KG1 (cell line): ENCODE measurements at places on chromosomes 3 and 15.

DNA sequence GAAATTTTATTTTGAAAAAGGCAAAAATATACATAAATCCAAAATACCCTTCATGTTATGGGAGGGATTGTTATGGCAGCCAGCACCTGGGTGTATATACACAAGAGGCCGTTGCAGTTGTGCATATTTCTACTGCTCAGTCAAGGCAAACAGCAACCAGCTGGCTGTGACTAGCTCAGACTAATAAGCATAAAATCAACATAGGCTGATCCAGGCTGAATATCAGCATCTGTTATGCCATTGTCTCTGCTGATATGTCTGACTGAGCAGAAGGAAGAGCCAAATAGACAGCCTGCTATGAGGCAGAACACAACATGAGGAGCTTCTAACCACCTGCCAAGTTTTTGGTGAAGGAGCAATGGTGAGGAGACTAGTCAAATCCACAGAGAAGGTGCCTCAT is 457.5 kb upstream of the ALCAM start:
- DNase-seq = no peak

DNA sequence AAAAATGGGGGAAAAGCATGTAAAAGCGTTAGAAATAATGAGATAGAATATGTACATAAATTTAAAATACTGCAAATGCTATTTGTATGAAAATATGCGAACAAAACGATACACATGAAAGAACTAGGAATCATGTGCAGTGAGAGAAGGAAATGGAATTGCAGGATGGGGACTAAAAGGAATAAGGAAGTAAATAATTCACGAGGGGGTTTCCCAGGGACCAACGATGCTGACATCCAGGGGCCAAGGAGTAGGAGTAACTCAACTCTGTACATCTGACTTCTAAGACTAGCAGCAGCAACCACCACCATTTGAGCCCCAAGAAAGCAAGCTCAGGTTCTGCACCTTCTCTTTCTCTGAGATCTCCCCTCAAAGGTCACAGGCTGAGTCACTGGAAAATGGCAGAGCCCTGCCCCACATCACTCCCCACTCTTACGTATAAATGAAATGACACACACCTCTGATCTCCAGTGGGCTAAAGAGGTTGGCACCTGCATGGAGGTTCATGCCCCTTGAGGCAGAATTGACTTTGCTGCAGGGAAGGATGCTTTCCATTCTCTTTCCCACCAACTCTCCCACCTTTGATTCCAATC is 100.0 kb upstream of the DLG1 start:
- no peak for DNase-seq

- DNase-seq = no peak
Measured at GRCh38 chr3:65953301-65953812, 85.4 kb downstream of the MAGI1 start.

GRCh38 chr3:59374818-59375211 is 325.0 kb upstream of the CFAP20DC start:
- no peak for DNase-seq

DNA sequence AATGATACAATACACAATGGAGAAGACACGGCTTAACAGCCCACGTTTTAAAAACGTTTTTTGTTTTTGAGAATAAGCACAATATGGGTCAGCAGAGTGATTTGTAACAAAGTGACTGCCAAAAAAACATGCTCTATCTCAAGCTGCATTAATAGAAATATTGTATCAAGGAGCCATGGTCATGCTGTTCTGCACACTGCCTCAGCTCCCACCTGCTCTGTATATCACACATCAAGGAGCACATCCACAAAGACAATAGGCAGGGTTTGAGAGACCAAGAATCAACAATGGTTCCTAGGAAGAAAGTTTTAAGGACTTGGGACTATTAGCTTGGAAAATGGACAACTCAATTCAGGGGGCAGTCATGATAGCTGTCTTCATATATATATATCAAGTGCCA is 6.3 kb upstream of the BBX start:
- no peak for DNase-seq

DNA sequence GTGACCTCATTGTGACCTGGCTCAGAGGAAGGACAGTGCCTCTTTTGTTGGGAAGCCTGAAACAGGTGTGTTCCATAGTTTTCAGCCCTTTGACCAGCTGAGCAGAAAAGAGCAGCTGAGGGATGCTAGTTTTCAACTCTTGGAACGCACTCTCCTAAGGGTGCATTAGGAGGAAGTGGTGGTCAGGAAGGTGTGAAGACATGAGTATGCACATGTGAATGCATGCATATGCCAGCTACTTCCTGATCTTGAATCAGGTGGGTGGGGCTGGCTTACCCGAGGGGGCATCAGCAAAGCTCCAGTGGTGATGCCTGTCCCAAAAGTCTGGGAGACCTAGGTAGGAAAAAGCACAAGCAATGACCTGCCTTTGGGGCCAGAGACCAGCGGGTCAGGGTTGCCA is 23.3 kb upstream of the CEMIP start:
- no peak for DNase-seq

DNA sequence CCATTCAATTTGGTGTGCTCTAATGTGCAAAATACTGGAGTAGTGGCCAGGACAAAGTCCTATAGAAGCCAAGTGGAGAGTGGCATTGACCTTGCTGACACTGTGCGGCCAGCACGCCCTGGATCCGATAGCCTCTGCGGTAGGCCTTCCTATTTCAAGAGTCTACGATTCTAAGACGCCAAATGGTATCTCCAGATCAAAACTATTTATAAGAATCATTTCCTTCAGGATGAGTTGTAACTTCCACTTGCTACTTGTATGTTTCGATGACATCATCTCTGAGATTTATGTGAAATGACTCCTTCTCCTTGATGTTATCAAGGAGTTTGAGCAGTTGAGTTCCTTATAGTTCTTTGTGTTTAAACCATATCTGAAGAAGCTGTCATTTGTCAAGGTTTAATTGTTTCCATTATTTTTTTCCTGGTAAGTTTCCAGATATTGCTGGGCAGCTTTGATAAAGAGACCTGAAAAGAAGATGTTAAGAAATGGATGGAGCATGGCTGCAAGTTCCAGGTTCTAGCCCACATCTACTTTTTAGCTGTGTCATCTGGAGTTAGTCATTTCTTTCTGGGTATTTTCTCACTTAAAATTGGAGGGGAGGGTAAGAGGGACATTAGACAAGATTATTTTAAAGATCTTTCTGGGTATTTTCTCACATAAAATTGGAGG is 71.8 kb downstream of the TMEM44 start:
- DNase-seq = no peak

- DNase-seq = no peak
Measured at GRCh38 chr3:156620901-156621300, 53.5 kb upstream of the TIPARP start.

DNA sequence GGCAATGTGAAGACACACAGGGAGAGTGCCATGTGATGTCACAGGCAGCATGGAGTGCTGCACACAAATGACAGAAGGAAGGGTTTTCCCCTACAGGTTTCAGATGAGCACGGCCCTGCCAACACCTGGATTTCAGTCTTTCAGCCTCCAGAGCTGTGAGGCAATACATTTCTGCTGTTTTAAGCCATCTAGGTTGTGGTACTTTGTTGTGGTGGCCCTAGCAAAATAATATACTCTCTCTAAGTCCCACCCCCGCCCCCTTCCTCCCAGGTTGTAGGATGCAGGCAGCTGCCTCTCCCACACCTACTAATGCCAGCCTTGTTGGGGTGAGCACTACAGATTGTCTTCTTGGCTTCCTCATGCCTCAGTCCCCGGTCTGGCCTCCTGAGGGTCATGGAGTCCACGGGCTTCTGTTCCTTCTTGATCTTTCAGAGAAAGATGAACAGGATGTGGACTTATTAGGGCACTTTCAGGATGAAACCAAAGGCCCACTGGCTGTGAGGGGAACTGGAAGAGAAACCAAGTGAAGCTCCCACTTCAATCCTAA is 180.0 kb downstream of the CD47 start:
- no peak for DNase-seq

DNA sequence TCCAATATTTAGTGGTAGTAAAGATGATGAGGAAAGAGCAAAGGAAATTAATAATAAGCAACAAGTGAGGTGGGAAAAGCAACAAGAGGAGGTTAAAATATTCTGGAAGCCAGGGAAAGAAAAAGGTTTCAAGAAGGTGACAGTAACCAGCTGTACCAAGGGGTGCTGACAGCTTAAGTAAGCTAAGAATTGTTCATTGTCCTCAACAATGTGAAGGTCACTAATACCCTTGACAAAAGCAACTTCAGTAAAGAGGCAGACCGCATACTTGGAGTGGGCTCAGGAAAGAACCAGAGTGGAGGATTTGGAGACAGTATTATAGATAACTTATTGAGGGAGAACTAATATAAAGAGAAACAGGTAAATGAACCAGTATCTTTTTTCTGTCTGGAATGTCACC is 116.2 kb downstream of the GBE1 start:
- DNase-seq = no peak

GRCh38 chr3:167467848-167468611 is 5.8 kb downstream of the SERPINI2 start:
- no peak for DNase-seq

- no peak for DNase-seq
Measured at GRCh38 chr15:30882849-30883433, 20.8 kb upstream of the FAN1 start.

DNA sequence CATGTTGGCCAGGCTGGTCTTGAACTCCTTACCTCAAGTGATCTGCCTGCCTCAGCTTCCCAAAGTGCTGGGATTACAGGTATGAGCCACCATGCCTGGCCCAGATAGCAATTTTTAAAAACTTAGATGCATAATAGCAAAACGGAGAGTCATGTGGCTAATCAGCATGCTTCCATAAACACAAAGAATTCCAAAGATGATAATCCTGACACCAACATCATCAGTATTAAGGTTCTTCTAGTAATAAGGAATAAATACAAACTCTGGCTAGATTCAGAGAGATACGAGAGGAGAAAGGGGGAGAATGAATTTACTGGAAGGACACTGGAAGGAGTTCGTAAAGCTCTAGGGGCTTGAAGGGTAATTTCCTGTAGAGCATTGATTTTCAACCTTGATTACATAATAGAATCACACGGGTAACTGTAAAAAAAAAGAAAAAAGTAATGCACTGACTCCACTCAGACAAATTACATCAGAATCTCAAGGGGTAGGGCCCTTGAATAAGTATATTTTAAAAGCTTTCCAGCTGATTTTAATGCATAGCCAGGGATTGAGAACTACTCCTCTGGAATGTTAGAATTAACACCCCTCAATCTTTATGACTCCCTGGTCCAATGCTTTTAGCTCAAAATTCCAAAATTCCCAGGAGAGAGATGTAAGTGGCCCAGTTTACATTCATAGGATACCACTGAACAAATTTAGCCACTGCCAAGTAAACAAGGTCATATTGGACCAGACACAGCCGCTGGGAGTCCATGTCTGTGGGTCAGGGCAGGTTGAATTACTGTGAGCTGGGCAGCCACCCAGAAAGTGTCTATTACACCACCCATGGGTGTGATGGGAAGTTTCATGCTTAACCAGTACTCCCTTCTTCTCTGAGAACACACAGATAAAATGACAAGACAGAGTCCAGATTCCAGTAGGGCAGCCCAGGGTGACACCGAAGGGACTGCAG is 243.9 kb downstream of the TBL1XR1 start:
- no peak for DNase-seq

- no peak for DNase-seq
Measured at GRCh38 chr3:54859184-54859583, 68.7 kb downstream of the LRTM1 start.

DNA sequence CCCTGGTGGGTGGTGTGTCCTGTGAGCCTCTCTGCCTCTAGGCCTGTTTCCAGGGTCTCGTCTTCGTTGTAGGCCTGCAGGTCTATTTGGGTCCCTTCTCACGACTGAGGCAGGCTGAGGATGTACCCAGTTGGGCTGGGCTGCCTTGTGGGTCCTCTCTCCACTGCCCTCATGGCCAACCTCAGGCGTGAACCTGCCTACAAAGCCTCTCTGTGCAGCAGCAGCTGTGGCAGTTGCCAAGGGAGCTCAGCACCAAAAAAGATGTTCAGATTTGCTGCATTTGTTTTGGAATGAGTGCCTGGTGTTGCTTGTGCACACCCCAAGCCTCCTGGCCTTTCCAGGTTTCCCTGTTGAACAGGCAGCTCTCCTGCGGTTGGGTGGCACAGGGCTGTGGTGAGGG is 13.4 kb downstream of the KLF13 start:
- DNase-seq = no peak

DNA sequence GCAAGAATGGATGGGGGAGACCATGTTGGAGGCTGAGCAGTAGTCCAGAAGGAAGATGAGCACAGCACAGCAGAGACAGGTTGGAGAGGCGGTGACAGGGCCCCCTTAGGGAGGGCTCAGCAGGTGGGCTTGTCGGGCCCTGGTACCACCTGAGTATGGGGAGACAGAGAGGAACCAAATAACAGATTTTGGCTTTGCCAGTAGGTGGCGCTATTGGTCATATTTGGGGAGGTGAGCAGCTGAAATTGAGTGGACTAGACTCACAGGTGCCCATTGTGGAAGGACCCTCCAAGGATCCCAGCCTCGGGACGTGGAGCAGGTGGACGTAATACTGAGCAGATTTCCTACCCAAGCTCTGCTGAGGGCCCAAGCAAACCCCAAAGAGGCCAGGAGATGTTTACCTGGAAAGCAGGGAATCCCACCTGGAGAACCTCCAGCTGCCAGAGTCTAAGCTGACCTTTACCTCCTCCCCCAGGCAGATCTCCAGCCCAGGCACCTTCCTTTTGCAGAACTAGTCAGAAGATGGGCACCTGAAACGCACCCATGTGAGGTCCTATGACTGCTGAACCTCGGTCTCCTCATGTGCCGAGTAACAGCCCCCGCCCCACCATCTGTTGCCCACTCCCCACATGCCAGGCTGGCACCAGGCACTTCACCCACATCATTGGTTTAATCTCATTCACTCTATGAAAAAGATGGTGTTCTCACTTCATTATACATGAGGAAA is 24.6 kb upstream of the CORO2B start:
- DNase-seq = peak; percentile 46

- DNase-seq = no peak
Measured at GRCh38 chr15:84872009-84872910, 12.2 kb upstream of the SLC28A1 start.

DNA sequence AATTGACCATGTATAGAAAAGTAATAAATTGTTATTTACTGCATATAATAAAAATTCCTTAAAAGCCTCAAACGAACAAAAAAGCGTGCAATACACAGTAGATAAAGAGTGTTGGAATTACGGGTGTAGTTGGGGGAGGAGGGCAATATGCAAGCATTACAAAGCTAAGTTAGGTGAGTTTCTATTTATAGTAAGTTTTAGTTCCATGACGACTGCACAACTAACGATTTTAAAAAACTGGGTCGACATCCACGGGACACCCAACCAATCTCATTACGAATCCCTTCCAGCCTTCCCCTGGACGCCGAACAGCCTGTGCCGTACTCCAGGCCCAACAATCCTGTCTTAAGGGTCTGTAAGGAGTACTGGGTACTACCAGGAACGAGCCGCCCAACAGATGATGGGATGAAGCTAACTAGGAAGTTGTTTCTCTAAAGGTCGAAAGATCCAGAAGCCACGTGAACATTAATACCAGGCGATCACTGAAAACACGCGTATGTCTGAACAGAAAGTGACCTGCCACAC is 677 bp downstream of the POLQ start:
- DNase-seq = no peak

DNA sequence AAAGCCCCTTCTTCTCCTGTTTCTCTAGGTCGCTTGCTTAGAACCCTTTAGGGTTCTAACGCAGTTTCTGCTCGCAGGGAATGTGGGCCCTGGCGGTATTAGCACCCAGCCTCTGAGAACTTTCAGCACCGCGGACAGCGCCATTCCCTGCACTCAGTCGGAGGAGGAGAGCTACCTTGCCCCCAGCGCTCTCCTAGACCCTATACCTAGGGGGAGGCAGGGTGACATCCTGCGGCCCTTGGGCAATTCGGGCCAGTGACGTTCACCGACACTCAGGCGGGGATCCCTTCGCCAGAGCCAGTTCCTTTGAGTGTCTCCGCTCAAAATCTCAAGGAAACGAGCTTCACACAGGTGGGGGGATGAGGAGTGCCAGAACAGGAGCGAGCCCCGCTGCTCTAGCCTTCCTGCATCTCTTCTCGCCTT is 1.3 kb downstream of the SLC7A14 start:
- peak; percentile 7 for DNase-seq
